Hepatocyte (in vitro differentiated cells): ENCODE measurements at places on chromosomes 11 and 22.
A peak's percentile ranks its signal among the peaks of the same experiment; 100 is the strongest.

DNA sequence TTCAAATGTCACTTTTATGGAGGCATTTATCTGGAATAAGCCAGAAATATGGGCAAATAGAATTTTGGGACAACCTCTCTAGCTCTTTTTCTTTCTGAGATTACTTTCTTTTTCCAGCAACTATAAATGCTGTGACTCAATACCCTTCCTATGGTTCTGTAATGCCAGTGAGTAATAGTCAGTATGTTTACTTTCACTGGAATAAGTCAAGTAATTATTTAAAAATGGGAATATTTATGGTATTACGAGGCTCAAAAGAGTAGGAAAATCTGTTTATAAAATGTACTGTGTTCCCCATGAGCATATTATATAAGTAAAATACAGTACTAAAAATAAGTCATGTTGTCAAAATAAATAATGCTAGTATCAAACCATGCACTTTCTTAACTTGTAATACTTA, 750.5 kb downstream of the LUZP2 start:
- no peak for DNase-seq

DNA sequence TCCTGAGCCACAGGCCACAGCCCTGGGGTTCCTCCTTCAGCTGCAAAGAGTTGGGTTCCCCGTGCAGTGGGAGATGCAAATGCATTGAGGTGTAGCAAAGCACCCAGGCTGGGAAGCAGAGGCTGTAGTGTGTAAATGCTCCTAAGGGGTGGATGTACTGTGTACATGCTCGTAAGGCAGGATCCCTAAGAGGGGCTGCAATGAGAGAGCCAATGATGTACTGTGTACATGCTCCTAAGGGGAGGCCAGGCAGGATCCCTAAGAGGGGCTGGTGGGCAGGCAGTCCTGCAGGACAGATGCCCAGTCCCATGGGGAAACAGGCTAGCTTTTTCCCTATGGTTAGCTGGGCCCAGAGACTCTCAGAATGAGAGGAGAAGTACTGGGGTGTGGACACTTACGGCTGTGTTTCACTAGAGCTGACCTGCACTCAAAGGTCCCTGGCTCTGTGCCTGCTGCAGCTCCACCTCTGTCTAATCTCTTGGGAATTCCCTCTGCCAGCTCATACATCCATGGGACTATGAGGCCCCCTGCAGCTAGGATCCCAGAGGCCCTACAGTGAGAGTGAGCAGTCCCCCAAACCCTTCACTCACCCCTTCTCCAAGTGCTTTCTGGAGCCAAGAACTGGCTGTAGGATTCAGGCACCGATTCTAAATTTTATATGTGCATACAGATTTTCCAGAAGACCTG, 261.9 kb upstream of the LUZP2 start:
- DNase-seq = peak; percentile 65

- no peak for DNase-seq
These were observed 107.8 kb downstream of the ZBTB16 start for GRCh38 chr11:114167355-114167754.

- DNase-seq = no peak
These were observed 90.0 kb downstream of the GRIK4 start for GRCh38 chr11:120601536-120601935.

DNA sequence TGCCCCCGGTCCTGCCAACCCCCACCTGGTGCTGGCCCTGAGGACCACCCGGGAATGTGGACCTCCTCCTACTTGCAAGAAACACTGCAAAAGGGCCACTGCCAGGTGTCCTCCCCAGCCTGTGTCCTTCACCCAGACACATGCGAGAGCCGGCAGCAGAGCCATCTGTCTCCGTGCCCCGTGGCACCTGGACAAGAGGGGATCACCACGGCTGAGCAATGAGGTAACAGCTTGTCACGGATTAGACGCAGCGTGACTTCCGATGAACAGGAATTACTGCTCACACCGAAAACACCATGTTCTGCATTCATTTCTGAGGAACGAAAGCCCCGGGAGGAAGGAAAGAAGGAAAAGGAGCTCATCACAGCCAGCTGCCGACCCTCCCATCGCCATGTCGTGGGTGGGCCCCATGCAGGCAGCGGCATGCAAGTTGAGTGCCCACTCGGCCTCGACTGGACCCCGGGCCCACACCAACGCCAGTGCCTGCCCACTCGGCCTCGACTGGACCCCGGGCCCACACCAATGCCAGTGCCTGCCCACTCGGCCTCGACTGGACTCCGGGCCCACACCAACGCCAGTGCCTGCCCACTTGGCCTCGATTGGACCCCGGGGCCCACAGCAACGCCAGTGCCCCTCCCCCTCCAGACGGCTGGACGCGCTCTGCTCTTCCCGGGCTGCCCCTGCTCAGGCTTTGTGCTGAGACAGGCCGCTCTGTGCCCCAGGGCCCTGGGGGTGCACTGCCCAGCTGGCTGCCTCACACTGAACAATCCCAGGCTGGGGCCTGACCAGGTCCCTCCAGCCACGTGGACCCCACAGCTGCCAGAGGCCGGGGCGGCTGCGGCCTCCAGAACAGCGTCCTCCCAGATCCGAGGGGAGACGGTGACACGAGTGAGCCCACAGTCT, 22.0 kb downstream of the CHID1 start:
- DNase-seq = no peak

DNA sequence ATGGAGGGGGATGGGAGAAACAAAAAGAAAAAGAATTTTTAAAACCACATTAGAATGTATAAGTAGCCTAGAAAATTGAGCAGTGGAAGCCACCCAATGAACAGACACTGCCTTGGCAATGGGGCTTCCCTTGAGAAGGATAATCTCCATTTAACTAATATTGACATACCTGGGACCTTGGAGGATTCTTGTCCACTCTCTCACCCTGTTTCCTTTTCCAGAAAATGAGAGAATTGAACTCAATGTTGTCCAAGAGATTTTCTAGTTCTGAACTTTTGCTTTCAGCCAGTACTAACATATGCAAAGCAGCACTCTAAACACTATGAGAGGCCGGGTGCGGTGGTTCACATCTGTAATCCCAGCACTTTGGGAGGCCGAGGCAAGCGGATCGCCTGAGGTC, 524 bp downstream of the MS4A8 start:
- no peak for DNase-seq

- no peak for DNase-seq
These were observed 97.0 kb upstream of the PRR5 start for GRCh38 chr22:44604991-44605390.

DNA sequence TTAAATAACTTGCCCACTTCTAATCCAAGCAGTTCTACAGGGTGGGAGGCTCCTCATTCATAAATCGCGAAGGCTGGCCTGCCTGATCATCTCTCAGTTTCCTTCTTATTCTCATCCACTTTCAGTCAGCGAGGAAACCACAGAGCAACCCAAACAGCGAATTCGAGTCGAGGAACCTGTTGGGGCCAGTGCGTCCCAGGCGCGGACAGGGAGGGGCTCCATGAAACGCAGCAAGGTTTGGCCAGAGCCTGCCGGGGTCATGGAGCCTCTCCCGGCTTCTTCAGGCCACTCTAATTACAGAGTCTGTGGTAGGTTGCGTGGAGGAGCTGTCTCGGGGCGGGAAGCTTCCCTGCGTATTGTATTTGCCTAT, 741 bp upstream of the NAV2 start:
- no peak for DNase-seq

GRCh38 chr11:12017243-12017678, 8.8 kb upstream of the DKK3 start:
- no peak for DNase-seq

DNA sequence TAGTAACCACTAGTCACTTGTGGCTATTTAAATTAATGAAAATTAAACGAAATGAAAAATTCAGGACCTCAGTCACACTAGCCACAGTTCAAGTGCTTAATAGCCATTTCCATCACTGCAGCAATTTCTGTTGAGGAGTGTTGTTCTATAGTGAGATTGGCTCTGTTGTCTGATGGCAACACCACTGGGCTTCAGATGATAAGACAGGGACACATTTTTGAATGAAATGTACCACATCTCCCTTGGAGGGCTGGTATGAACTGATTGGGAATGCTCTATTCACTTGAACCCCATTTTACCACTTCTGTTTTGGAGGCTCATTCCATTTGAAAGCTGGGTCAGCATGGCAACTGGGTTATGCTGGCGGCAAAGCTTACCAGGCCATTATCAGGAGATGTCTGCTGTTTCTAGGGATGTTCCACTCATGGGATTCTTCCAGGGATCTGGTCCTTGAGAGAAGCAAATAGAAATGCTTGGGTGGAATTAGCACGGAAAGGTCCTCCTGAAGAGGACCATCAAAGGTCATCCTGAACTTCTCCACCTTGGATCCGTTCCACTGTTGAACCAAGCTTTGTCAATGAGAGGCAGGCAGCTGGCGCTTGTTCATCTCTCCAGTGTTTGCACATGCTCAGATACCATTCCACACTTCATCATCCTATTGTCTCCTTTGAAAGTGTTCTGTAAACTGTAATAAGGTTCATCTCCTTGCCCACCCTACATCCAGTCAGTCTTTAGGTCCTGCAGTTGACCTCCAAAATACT, 7.6 kb downstream of the AMOTL1 start:
- no peak for DNase-seq

DNA sequence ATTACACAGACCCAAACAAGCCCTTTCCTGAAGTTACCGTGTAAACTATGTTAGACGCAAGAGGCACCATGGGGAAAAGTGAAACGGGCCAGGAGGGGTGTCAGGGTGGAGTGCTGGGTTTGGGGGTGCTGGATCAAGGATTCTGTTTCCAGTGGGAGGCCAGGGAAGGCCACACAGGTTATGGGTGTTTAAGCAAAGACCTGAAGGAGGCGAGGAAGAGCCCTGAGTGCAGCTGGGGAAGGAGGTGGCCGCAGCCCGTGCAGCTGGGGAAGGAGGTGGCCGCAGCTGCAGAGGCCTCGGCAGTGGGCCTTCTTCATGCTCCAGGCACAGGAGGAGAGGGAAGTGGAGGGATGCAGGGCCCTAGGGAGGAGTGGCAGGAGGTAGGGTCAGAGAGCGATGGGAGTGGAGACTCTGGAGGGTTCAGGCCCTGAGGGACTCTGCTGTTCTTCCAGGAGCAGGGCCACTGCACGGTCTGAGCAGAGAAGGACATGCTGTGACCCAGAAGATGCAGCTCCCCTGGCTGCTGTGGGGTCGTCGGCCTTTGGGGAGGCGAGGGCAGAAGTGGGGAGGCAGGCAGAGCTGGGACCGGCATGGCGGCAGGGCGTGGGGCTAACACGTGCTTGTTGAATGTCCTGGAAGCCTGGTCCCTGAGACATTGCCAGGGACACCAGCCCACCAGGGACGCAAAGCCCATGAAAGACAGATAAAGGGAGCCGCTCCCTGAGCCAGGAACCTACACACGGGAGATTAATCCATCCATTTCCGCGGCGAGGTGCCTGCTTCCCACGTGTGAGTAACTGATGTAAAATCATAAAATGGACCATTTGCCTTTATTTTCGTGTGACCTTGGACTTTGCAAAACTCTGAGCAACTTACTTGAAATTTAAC, 1049.1 kb downstream of the BRD1 start:
- DNase-seq = no peak
